Left lung (tissue), 14 donors: ENCODE measurements at places on chromosomes 3 and 15. TPM values are rescaled to one million over a fixed set of nuclear protein-coding genes. Genes with fewer than 3 reads are reported as not detected.

DNA sequence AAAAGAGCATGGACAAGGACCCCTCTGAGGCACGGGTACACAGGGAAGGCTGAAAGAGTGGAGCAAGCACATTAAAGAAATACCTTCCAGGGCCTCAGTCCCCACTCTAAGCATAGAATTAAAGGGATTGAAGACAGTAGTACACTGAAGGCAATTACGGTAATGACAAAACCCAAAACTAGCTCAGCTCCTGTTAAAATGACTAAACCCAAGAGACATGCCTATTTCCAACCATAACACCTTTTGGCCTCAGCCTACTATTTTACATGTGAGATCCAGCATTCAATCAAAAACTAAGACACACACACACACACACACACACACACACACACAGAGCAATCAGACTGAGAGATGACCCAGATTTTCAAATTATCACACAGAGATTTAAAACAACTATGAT is 19.8 kb downstream of the MAP4 start:
- DNase-seq = no peak

The PLCH1 gene
- 9.6 TPM for total RNA-seq

The P2RY13 gene
- total RNA-seq = 16.4 TPM

- DNase-seq = peak; percentile 65
Measured at GRCh38 chr3:142828703-142829305, 60.1 kb downstream of the PCOLCE2 start.

- no peak for DNase-seq
Measured at GRCh38 chr3:173371848-173372487, 25.6 kb upstream of the NLGN1 start.

The BOC gene
- total RNA-seq = 19.6 TPM

- DNase-seq = no peak
Measured at GRCh38 chr3:142040941-142041491, 108.3 kb downstream of the TFDP2 start.

DNA sequence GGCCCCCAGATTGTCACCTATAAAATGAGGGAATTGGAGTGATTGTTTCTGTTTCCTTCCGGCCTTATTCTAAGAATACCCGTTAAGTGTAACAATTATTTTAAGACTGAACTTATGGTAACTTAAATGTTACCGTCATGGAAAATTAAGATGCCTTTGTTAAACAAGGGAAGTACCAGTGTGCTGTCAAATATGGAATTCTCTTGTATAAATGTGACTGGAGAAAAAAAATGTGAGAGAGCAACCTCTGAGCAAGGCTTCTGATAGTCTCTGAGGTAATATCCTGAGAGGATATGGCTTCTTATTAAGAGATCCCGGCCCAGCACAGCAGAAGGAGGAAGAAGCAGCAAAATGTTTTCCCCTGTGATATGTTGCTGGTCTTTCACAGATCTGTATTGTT is 480.7 kb upstream of the ADAMTS9 start:
- no peak for DNase-seq

DNA sequence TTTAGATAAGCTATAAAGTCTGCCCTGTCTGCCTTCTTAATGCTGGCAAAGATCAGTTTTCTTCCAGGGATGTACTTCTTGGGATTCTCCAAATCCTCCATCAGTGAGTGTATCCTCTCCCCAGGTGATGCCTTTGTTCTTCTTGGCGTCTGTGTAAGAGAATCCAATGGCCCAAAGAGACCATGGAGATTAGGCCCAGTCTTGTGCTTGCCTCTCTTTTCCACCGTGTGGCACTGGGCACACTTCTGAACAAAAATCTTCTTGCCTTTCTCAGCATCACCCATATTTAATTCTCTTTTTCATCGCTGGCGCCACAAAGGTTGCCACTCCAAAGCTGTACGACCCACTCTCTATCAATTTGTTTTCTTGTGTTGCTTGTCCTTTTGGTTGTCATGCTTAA is 32.2 kb upstream of the TAMM41 start:
- DNase-seq = no peak

DNA sequence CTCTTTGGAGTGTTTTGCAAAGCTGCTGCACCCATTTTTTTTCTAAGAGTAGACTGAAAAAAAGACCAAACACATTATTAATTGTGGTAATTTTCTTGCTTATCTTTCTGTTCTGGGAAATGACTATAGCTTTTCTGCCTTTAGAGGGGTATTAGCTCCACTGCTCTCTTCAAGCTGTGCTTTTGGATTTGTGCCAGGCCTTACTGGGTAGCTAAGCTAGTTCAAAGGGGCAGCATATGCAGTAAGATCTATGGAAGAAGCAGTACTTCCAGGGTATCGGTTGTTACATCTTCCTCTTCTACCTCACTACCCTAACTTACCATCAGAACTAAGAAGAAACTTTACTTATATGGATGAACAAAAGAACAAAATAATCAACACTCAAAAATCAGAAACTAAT is 28.7 kb upstream of the ARIH1 start:
- DNase-seq = no peak

GRCh38 chr15:55743729-55744655 is 1.0 kb upstream of the PRTG start:
- DNase-seq = no peak
